ENCODE measurements at places on chromosomes 3 and 15.
A peak's percentile ranks its signal among the peaks of the same experiment; 100 is the strongest.

GRCh38 chr3:18669374-18669773 lies 244.2 kb upstream of the SATB1 start:
- DNase-seq = no peak

DNA sequence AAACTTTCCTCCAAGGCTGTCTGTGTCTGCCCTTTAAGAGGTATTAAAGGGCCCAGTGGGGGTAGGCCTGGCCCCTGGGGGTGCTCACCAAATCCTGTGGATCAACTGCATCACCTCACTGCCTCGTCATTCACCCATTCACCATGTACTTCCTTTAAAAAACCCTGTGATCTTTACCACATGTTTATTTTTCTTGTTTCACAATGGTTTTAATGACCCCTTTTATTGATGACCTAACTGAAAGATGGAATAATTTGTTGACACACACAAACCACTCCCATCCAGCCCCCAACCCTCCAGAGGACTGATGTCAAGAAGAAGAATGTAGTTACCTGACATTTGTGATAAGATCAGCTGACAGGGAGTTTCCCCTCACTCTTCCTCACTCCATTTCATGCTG lies 40.8 kb downstream of the KCNAB1 start:
- DNase-seq = no peak

DNA sequence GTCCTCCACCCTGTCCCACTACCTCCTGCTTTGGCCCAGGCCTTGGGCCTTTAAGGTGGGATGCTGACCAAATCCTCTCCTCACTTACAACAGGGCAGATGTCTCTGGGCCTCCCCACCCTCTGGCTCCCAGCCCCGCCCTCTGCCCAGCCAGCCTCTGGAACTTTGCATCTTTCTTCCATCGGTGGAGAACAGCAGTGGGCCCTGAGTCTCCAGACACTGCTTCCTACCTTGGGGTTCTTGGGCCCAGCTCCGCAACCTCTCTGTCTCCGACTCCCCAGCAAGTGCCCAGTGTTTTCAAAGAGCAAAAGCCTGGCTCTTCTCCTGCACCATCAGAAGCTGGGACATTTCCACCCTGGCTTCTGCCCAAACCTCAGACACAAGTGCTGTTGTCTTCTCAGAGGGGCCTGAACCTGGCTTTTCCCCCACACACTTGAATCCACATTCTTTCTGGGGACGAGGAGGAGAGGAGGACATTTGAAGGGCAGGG lies 33.1 kb downstream of the MRAS start:
- DNase-seq = peak; percentile 63

- DNase-seq = no peak
Observed at GRCh38 chr3:165491487-165491886, 295.3 kb upstream of the SLITRK3 start.

DNA sequence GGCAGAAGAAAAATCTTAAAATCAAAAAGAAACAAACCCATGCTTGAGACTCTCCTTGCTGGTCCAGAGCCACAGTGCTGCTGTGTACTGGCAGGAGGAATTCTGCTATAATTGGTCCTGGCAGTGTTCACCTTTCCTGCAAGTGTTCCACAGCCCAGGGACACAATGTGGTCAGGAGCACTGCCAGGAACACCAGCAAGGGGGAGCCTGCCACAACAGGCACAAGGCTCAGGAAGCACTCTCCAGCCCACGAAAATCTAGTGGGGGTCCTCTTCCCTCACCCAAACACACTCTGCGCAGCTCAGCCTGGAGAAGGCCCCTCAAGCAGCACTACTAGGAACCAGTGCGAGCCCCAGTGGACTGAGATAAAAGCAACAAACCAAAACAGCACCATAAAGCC lies 92.9 kb downstream of the UBE3A start:
- peak; percentile 15 for DNase-seq

DNA sequence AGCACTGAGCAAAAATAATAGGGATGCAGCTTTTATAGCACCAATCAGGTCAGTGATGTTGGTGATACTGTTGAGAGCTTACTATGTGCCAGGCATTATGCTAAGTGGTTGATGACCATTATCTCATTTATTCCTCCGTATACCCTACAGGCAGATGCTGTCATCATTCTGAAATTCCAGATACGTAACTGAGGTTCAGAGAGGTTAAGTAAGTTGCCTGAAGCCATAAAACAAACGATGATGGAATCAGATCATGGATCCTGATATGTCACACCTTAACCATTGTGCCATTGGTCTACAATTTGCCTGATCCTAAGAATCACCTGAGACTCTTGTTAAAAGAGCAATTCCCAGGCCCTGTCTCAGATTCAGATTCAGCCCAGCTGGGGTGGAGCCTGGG lies 49.5 kb downstream of the ST6GAL1 start:
- no peak for DNase-seq

DNA sequence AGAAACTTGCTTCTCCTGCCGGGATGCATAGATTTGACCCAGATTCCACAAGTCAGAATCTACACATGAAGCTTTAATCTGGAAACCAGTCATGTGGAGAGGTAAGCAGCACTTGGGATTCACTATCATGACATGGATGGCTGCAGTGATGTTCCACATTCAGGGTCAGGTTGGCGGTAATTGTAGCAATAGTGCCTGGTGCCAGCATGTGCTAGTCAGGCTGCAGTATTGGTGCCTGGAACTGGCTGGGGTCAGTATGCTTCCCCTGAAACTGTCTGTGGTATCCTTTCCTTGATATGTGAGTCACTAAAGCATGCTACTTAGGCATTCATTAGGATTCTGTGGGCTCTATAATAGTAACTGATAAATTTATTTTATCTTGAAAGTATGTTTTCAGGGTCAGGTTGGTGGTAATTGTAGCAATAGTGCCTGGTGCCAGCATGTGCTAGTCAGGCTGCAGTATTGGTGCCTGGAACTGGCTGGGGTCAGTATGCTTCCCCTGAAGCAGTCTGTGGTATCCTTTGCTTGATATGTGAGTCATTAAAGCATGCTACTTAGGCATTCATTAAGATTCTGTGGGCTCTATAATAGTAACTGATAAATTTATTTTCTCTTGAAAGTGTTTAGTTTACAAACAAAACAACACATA lies 1439.2 kb downstream of the ZPLD1 start:
- no peak for DNase-seq

GRCh38 chr3:193830791-193831191 lies 237.8 kb downstream of the OPA1 start:
- DNase-seq = no peak

GRCh38 chr15:25799906-25800700 lies 63.0 kb downstream of the ATP10A start:
- DNase-seq = no peak

- DNase-seq = no peak
Observed at GRCh38 chr3:59372346-59372745, 322.5 kb upstream of the CFAP20DC start.

GRCh38 chr3:6791161-6791560 lies 69.8 kb upstream of the GRM7 start:
- no peak for DNase-seq

GRCh38 chr15:49168016-49168415 lies 2.0 kb upstream of the GALK2 start:
- no peak for DNase-seq

GRCh38 chr3:123926396-123926795 lies 34.6 kb downstream of the CCDC14 start:
- DNase-seq = no peak

- DNase-seq = no peak
Observed at GRCh38 chr15:50880206-50880605, 28.3 kb upstream of the AP4E1 start.

DNA sequence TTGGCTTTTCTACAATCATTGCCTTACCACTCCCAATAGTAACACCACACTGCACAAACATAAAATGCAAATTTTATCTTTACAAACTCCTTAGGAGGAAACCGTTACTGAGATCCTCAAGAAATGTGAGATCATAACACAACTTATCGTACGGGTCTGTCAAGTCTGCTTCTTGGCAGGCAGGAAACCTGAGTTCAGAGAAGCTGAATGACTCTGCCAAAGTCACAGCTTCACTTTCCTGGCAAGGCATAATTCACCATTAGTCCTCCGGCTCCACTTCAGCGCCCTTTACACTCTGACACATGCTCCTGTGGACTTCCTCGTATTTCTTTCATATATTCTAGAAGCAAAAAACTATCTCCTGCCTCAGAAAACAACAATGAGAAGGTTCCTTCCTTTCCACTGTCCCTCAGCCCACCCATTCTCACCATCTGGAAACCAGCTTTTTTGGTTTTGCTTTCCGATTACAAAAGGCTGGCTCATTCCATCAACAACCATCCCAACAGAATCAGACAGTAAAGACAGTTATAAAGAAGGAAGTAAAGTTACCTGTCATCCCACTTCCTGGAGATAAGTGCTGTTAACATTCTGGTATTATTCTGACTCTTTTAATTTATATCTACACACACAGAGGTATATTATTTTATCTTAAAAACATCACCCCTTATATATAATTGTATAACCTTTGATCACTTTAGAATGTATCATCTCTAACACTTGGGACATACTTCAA lies 223.4 kb downstream of the STT3B start:
- DNase-seq = no peak

DNA sequence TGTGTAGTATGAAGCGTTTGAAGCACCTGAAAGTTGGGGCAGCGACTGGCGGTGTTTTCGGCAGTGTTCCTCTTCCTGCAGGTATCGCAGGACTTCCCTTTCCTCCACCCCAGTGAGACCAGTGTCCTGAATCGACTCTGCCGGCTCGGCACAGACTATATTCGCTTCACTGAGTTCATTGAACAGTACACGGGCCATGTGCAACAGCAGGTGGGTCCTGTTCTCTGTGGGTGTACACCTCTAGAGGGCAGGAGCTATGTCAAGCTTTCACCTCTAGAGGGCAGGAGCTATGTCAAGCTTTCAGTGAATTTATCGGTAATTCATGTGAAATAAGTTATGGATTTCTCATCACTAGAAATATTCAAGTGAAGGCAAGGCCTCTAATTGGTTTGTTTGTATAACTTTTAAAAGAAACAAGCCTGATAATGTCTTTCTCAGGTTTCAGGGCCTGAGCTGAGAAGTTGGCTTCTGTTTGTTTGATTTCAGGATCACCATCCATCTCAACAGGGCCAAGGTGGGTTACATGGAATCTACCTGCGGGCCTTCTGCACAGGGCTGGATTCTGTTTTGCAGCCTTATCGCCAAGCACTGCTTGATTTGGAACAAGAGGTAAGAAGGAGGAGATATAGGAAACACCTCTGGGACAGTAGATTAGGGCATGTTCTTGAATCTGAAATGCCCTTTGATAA lies 5.3 kb downstream of the TUBGCP4 start:
- no peak for DNase-seq

- no peak for DNase-seq
Observed at GRCh38 chr15:87573039-87573438, 683.5 kb downstream of the NTRK3 start.

DNA sequence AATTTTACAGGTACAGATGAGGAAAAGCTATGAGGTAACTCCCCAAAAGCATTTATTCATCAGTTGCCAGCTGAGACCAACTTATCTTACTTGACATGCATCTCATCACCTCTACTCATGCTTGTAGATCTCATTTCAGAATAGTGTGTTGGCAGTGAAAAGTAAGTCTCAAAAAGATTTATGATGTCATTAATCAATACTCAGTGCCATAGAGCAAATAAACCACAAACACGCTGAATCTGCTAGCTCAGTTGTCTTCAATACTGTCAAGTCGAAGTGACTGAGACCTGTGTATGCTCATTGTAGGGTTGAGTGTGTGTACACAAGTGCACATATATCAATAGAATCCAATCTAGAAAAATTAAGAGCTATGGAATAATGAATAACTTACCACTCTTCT lies 413.5 kb downstream of the CNTN3 start:
- no peak for DNase-seq

DNA sequence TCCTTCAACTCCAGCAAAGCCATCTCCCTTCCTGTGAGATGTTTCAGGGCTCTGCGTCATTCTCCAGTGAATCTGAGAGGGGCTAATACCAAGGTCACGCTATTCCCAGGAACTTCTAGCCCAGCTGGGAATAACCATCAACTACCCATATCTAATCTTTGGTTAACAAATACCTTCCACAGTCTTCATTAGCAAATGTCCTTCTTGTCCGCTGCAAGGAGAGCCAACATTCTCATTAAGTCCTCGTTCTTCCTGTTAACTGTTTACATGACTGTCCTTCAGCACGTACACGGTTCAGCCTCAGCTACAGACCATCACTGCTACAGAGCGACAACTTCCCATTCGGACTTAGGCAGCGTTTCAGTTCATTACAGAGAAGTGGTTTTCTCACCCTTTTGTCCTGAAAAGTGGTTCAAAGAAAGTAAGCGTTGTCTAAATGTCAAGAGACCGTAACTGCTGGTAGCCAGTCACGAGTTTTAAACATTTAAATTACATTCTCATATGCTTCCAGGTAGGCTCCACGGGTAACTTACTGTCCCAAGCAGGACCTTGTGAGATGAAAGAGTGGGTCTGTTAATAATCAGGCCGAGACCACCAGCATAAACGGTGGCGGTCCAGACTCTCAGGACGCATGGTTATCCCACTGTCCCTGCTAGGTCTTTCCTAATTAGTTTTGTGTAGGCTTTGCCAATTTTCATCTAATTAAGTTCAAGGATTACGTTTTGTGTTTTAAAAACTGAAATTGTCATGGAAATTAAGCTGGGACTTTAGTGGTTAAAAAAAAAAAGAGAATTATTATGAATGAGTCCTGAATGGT lies 63.8 kb downstream of the CHSY1 start:
- DNase-seq = no peak

GRCh38 chr15:71746719-71747118 lies 63.6 kb upstream of the NR2E3 start:
- DNase-seq = no peak

DNA sequence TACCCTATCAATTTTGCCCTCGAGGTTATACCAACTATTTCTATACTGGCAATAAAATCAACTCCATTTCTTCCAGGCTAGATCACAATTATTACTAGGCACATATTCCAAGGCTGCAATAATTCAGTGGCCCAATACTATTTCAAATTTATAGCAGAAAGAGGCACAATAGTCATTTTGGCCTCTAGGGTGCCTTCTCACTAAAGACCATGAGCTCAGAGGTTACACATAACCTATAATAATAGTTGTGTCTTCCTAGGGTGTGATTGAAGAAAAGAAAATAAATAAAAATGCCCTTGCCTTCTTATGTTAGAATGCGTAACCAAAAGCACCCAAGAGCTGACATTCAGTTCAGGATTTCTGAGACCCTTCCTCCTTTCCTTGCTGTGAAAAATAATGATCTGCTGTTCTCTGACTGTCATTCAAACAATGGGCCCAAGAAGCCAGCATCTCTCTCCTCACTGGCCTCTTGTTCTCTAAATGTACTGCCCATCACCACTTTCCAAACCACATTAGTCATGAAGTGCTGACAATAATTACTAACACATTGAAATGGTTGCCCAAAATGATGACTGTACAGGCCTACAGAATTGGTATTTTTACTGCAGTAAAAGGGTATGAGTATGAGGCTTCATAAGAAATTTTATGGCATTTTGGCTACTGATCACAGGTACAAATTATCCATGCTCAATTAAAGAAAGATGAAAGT lies 244.8 kb downstream of the LRRN1 start:
- DNase-seq = no peak

DNA sequence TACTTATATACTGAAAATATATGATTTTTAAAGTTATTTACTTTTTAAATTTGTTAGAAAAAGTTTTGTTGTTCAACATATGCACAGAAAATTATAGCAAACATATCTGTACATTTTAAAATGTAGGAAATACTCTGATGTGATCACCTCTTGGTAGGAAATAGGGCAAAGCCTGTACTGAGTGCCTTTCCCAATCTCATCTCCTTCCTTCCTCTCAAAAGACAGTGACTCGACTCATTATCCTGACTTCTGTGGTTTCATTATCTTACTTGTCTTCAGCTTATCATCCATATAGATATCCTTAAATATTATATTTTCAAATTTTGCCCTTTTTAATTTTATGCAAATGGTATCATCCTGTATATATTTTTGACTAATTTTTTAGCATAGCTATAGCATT lies 18.4 kb upstream of the ALCAM start:
- DNase-seq = no peak

- DNase-seq = no peak
Observed at GRCh38 chr3:109155828-109156227, 19.3 kb downstream of the C3orf85 start.

Measured in amygdala (tissue), 56 donors.